Ammon's horn (tissue), 1 donor: ENCODE measurements at places on chromosomes 7 and 10.

DNA sequence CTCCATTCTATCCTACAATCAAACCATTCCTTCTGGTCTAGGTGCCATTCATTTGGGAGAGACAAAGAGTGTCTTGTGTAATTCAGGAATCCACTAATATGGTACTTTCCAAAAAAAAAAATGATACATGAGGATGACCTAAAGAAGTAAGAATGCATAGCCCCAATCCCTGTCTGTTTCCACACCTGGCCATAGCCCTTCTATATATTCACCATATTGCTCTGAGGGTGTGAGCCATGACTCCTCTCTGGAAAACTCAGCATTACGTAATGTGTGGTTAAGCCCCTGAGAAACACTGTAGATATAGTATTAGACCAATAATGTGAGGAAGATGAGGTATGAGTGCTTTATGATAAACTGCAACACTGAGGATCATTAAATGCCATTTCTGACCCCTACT is 592.7 kb downstream of the INHBA start:
- DNase-seq: no peak

DNA sequence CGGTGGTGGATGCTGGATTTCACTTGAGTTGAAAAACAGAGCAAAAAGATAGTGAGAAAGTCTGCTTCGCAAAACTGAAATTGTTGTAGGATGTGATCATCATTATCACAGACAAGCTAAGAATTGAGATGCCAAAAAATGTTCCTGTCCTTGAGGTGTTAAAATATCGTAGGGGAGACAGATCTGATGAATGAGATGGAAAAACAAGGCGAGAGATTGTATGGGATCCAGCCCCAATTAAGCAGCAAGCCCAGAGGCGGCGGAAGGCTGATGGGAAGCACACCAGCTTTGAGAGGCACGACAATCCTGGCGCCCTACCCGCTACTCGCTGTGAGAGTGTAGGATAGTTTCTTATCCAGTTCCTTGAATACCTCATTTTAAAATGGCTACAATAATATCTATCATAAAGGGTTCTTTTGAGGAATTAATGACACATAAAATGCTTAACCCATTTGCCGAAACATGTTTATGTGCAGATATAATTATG is 131.1 kb upstream of the PTN start:
- DNase-seq: peak; percentile 23

DNA sequence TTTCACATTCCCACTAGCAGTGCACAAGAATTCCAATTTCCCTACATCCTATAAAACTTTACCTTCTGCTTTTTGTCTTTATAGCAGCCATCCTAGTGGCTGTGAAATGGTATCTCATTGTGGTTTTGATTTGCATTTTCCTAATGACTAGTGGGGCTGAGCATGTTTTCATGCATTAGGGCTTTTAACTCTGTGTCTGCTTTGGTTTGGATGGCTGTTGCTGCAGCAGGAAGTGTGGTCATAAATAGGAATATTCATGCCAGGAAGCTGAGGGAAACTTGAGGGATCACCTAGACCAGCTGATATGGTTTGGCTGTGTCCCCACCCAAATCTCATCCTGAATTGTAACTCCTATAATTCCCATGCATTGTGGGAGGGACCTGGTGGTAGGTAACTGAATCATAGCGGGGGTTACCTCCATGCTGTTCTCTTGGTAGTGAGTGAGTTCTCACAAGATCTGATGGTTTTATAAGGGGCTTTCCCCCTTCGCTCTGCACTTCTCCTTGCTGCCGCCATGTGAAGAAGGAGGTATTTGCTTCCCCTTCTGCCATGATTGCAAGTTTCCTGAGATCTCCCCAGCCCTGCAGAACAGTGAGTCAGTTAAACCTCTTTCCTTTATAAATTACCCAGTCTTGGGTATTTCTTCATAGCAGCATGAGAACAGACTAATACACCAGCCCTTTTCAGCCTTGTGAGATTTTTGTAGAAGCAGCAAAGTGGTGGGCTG is 181.8 kb upstream of the PITRM1 start:
- no peak for DNase-seq

- no peak for DNase-seq
Observed at GRCh38 chr7:11345621-11346020, 371.9 kb downstream of the PHF14 start.

GRCh38 chr10:98314532-98315284 is 46.7 kb upstream of the LOXL4 start:
- no peak for DNase-seq

- no peak for DNase-seq
Observed at GRCh38 chr7:121847041-121847440, 25.9 kb upstream of the PTPRZ1 start.

DNA sequence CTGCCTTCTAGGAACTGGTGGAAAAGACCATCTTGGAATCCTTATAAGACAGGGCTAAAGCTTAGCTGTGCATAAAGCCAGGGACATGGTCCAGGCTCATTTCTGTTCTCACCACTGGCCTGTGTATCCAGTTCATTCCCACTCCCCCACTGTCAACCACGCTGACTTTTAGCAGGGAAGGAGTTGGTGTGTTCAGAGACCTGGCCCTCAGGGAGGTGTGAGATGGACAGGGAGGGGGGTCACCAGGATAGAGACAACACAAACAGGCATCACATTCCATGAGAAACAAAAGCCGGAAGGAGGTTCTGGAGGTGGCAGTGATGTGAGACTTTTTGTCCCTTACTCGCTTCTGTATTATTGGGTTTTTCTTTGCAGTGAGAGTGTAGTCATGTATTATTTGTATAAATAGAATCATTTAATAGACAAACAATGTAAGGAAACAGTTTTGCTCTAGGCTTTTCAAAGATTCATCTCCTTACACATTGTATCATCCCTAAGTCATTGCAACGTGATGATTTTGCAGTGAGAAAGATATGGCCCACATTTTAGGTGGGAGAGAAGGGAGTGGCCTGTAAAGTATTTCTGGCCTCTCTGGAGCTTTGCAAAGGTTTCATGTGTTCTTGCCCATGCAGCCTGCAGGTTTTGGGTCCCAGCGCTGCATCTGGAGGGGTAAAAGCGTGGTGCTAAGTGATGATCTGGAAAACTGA is 52.0 kb downstream of the EEPD1 start:
- DNase-seq: no peak

- no peak for DNase-seq
Observed at GRCh38 chr7:34260279-34260678, 354.9 kb downstream of the BMPER start.

DNA sequence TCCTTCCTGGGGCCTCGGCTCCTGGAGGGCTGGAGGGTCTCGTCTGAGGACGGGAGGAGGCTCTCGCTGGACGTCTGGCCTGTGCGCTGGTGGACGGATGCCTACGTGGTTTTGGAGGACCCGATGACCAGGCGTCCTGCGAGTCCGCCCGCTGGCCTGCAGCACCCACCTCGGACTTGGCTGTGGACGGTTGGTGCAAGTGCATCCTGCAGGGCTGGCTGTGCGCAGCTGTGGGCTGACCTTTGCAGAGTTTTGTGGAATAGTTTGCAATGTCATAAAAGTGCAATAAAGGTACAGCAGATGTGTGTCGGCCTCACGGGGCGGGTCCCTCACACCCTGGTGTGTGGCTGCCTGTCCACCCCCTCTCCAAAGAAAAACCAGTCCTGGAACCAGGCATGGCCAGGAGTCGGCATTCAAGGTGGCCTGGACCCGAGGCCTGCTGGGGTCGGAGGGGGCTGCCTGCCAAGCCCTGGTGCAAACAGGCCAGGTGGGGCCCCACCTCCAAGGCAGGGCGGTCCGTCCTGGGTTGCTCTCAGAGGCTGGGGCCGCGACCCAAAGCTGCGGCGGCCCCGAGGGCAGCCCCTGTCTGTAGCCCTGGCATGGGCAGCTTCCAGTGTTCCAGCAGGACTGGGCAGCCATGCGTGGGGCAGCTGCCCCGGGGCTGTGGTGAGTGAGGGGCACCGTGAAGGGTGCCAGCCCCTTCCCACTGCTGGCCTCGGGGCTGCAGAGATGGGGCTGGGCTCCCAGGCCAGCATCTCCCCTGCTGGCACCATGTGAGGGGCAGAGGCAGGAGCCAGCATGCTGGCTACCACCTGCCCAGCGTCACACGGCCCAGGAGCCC is 29.3 kb upstream of the FOXL3 start:
- DNase-seq: no peak

DNA sequence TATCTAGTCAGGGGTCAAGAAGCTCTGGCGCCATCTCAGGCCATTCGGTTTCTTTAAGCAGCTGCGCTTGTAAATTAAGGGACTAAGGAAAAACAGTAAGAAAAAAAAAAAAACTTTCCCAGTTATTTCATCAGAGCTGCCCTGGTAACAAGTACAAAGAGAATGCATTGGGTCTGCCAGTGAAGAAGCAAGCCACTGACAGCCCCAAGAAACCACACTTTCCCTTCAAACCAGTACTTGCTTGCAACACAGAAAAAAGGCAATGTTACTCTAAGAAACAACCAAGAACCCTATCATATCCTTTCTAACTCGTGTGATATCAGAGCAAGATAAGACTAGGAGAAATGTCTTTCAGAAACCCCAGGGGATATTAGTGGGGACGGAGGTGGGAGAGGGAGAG is 40.6 kb upstream of the AOAH start:
- no peak for DNase-seq

- no peak for DNase-seq
Observed at GRCh38 chr10:51251110-51251509, 176.8 kb downstream of the PRKG1 start.

GRCh38 chr7:16211402-16211925 is 209.9 kb downstream of the CRPPA start:
- no peak for DNase-seq

DNA sequence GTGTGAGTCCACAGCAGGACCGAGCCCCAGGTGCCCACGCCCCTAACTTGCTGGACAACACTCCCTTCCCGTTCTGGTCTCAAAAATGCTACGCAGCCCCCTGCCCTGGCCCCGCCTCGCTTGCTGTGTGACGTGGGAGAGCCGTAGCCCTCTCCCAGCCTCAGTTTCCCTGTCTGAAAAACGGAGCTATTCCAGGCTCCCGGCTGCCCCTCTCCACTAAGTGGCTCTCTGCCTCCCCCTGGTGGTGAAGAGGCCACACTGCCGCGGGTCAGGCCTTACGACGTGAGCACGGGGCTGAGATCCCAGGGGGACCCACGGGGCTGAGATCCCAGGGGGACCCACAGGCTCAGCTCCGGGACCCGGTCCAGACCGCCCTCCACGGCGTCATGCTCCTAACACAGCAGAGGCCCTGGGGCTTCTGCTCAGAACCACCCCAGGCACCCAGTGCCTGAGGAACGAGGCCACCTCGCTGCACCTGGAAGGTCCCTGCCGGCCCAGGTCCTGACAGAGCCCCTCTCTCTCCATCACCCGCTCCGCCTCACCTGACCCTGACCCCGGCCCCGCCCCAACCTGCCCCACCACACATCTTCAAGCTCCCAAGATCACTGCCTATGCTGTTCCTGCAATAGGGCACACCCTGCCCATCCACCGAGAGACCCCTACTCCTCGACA is 26.7 kb downstream of the MICALL2 start:
- DNase-seq: peak; percentile 65

DNA sequence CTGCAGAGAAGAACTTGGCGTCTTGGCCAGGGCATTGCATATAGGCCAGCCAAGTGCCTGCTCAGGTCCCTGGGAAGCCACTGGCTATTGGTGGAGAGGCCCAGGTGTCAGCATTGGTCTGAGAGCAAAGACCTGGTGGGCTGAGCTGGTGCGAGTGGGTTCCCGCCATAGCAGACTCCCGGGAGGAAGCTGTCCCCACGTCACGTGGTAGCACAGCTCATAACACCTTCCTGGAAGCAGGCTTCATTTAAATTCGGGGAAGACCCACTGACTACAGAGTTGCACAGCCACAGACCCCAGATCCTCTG is 130.5 kb downstream of the WDR37 start:
- no peak for DNase-seq

GRCh38 chr10:106863549-106863948 is 301.0 kb downstream of the SORCS1 start:
- no peak for DNase-seq

GRCh38 chr7:38217672-38218071 is 39.6 kb downstream of the STARD3NL start:
- no peak for DNase-seq

DNA sequence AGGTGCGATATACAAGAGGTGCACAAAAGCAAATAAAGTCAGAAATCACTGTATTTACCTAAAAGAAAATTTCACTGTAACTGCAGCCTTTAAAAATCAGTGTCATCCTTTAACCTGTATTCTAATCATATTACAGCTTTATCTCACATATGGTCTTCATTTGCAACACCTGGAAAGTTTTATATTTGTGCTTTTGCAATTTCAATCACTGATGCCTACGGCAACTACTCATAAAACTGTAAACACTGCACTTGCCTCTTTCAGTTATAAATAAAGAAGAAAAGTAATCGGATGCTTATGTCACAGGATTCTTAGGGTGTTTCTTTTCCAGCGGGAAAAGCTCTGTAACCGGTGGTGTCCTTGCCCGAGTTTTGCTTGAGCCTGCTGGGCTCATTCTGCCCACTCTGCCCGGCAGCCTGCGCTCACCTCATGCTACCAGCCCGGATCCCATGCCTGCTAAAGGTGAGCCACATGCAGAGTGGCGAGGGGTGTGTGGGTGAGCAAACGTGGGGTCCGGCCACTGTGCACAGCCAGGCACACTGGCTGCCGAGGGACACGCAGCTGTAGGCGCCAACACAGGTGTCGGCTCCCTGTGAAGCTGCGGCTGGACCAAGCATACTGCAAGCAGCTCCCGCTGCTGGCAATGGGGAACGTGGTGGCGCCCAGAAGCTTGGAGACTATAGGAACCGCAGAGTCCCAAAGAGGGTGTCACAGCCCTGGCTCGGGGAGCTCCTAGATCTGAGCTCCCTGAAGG is 56.3 kb upstream of the ABCB5 start:
- no peak for DNase-seq

DNA sequence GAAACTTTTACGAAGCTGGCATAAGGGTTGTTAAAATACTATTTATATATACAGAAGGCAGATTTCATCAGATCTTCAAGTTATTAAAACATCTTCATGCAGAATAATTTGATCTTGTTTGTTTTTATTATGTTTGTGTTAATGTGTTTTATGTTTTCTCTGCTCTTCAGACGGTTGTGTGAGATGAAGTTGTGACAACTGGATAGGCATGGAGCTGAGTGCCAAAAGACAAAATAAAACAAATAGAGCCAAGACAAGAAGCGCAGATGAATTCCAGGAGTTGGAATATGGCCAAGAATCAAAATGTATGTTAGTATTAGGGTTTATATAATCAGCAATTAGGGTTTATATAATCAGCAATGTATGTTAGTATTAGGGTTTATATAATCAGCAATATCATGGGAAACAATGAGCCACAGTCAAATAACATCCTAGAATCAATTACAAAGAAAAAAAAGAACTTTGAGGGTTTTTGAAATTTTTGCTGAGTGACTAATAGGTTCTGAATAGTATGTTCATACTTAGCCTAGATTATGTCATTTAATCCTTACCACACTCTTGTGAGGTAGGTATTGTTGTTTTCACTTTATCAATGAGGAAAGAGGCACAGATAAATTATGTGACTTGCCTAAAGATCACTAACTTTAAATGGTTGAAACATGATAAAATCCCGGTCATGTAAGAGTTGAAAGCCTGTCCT is 488.0 kb upstream of the STEAP1 start:
- DNase-seq: no peak
